ENCODE measurements at places on chromosomes 2 and 18.

DNA sequence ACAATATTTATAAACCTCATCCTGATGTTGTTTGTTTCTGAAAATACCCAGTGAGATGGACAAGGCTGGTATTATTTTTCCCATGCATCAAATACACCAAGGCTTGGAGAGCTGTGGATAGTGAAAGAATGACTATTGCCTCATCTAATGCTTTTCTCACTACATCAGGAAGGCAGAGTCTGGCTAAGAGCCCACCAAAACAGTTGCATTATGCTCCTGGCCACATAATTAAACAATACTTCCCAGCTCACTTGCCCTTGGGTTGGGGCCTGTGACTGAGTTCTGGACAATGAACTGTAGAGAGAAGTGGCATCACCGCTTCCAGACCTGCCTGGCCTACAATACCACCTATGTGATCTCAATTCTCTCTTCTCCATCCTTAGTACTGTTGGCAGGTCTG lies 46.4 kb upstream of the REEP1 start:
- DNase-seq: no peak

DNA sequence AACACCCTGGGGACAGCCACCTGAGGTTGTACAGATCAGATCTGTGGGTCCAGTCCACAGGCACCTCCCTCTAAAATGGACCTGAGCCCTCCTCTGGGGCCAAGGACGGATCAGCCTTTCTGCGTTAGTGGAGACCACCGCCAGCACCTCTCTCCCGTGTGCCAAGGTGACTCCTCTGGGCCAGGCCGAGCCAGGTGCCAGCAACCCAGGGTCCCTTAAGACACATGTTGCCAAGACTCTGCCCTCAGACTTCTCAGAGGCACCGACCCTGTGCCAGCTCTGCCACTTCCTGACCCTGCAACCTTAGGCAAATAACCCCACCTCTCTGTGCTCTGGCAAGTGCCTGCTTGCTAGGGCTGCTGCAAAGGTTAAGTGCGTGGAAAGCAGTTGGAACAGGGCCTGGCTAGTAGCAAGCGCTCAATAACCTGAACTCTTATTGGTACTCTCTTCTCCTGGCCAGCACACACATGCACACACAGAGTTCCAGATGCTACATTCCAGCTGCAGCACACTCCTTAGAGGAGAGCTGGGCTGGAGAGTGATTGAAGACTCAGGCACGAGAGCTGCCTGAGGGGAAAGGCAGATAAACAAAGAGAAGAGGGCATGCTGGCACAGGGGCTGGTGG lies 105.6 kb downstream of the TNS1 start:
- no peak for DNase-seq

- DNase-seq: no peak
Observed at GRCh38 chr18:63344263-63344662, 22.7 kb downstream of the KDSR start.

DNA sequence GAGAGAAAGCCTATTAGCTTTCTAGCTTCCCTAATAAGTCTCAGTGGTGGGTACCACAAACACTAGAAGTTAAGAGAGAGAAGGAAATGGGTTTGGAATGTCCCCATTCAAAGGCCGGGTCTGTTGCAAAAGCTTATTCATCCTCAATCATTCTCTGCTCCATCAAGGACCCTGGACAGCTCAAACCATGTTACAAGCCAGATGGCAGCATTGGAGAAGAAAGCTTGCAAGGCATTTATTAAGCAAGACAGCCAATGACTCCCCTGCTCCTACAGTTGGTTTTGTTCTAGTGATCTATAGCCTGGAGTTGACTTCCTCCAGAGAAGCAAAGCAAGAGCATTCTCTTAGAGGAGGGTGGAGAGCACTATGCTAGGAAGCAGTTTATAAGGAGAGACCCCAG lies 86.9 kb upstream of the LMAN1 start:
- no peak for DNase-seq

DNA sequence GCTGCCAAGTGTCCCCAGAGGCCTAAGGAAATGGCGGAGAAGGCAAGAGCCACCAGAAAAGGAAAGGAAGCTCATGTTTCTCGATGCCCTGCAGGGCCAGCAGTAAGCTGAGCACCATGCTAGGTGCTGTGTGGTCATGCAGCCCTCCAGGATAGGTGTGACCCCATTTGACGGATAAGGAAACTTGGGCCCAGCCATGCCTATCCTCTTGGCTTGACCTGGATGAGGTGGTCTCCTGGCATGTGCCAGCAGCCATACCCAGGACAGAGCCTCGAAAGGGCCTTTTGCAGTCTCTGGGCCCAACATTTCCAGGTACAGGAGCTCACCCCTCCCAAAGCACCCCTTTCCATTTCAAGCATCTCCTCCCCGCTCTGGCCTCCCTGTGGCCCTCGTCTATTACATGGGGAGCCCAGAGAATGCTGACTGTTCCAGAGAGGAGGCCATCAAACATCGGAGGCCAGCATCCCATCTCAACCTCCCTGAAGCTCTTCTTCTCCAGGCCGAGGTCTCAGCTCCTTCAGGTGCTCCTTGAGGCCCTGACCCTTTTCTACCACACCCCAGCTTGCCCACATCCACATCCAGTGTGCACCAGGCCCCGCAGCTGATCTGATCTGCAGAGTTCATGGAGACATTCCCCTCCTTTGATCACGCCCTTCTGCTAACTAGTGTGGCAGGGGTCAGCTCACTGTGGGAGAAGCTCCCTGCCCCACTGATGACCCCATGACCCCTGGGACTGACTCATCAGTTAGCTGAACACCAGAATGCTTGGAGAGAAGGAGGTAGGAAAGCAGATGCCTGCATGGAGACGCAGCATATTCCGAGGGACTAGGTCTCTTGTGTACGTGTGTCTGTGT lies 208.4 kb downstream of the TNS1 start:
- DNase-seq: no peak

All from CD4-positive, alpha-beta T cell treated with Interleukin-21 for 1 hour (primary cell).